Renal pelvis (tissue), 12 donors: ENCODE measurements at places on chromosomes 1 and 21. TPM values are rescaled to one million over a fixed set of nuclear protein-coding genes. Genes with fewer than 3 reads are reported as not detected.

The LPAR3 gene
- polyA plus RNA-seq = 2.4 TPM

The CRP gene
- not detected for polyA plus RNA-seq

DNA sequence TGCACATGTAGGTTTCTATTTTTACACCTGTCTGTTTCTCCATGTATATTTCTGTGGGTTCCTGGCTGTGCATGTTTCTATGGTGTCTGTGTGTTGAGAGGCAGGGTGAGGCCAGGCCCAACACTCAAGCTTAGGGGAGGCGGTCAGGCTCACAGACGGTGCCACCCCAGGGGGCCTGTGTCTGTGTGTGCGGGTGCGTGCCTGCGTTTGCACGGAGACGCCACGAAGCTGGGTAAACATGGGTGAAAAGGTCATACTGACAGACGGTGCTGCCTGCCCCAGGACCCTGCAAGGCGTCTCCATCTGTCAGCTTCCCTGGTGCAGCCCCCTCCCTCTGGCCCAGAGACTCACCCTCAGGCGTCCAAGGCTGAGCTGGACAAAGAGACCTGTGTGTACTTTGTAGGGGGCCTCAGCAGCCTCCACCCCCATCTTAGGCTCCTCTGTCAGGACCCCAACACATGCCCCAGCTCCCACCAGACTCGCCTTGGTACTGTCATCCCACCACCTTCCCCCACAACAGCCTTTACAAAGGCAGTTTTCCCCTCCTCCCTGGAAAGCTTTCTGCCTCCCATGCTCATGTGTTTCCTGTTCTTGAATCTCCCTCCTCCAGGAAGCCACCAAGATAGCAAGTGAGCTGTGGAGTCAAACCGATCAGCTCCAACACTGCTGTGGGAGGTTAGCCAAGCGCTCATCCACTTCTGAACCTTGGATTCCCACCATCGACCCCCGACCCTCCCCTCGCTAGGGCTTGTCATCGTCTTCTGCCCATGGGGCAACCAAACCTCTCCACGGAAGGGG is 34.1 kb downstream of the PTPRF start:
- no peak for DNase-seq

GRCh38 chr1:21891621-21892479 is 45.3 kb downstream of the HSPG2 start:
- DNase-seq = no peak

DNA sequence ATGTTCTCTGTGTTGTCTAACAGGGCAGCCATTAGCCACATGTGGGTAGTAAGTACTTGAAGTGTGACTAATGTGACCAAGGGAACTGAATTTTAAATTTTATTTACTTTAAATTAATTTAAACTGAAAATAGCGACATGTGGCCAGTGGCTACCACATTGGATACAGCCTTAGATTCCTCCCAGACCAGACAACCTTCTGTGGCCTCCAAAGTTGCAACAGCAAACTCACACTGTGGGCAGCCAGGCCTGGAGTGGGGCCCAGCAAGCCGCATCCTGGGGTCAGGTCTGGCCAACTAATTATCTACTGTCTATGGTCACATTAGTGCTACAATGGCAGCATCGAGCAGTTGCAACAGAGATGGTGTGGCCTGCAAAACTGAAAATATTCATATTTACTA is 11.7 kb downstream of the EIF2D start:
- no peak for DNase-seq

DNA sequence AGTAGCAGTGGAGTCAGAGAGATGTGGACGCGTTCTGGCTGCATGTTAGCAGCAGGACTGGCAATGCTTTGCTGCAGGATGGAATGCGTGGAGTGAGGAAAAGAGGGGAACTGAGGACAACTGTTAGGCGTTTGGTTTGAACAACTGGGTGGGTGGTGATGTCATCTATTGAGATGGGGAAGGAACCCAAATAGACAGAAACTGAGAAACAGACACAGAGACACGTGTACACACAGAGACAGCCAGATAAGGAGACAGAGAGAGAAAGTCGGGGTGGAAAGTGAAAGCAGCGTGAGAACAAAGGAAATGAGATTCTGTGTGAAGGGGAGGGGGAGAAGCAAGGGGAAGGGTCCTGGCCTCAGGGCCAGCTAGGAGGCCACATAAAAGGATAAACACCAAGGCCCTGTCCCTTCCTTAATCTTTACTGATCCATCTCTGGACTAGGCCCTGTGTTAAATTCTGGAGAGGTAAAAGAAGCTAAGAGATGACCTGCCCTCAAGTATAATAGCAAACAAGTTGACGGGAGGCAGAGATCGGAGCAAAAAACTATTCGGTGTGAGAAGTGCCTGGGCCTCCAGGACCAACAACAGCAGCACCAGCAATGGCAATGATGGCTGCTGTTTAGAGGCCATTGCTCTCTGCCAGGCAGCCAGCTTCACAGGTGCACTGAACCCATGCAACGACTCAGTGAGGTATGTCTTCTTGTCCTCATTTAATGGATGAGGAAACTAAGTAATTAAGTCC is 31.6 kb downstream of the VWA5B1 start:
- DNase-seq = no peak

The CTXND2 gene
- 0.27 TPM for polyA plus RNA-seq

DNA sequence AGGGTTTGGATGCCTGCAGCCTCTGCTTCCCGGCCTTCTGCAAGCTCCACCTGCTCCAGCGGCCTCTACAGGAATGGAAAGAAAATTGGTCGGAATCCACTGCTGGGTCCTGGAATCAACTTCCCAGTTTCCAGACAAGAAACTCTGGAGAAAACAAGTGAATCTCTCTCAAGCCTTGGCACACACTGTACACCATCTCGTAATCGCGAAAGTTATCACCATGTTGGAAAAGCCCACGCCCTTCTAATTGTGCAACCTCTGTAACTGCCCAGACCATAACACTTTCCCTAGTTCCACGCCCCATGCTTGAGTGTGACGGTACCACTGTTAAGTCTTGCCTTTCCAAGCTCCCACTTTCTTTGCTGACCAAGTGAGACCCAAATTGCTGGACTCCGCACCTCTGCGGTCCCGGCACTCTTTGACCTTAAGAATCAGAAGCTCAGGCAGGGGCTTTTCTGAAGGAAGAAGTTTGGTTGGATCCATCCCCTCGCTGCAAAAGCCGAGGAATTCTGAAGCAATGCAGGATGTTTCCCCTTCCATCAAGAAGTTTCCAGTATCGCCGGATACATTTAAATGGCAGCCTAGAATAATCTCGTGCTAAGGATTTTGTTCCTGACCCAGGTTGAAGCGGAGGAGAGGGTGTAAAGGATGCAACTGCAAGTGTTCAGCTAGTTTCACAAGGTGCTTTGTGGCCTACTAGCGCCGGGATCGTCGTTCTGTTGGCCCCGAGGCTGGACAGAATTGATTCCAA is 6.2 kb downstream of the NR5A2 start:
- DNase-seq = no peak

DNA sequence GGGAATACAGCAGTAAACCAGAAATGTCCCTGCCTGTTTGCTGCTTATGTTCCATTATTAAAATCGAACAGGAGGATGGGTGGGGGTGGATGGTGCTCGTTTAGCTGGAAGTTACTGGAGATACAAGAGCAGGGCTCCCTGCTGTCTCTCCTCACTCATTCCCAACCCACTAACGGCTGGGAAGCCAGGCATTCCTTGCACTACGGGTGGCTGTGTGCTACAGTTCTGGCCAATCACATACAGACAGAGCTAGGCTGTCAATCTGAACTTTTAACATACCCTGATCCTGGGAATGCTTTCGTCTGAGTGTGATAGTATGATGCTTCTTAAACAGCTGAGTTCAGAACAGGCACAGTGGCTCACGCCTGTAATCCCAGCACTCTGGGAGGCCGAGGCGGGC is 7.0 kb downstream of the SIPA1L2 start:
- DNase-seq = no peak

- no peak for DNase-seq
Observed at GRCh38 chr21:37118187-37118826, 45.3 kb downstream of the TTC3 start.

GRCh38 chr1:230215031-230215430 is 148.0 kb downstream of the GALNT2 start:
- DNase-seq = no peak

DNA sequence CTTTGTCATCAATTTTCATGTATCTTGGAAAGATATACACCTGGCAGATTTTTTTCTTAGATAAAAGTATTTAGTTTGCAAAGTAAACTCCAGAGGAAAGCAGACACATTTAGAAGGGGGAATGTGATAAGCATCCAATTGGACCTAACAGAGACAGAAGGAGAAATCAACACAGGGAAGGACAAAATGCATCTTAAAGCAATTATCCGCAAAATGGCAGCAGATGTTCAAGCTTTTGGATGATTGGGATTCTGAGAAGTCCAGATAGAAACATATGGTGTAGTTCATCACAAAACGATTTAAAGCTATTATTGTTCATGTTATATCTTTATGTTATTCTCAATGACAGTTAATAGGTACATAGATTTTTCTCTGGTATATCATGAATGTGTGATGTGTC is 1153.1 kb upstream of the B3GALT2 start:
- no peak for DNase-seq

GRCh38 chr1:85707267-85707989 is 805 bp downstream of the ZNHIT6 start:
- no peak for DNase-seq

- DNase-seq = no peak
Observed at GRCh38 chr1:41357451-41358101, 3.7 kb upstream of the FOXO6 start.

DNA sequence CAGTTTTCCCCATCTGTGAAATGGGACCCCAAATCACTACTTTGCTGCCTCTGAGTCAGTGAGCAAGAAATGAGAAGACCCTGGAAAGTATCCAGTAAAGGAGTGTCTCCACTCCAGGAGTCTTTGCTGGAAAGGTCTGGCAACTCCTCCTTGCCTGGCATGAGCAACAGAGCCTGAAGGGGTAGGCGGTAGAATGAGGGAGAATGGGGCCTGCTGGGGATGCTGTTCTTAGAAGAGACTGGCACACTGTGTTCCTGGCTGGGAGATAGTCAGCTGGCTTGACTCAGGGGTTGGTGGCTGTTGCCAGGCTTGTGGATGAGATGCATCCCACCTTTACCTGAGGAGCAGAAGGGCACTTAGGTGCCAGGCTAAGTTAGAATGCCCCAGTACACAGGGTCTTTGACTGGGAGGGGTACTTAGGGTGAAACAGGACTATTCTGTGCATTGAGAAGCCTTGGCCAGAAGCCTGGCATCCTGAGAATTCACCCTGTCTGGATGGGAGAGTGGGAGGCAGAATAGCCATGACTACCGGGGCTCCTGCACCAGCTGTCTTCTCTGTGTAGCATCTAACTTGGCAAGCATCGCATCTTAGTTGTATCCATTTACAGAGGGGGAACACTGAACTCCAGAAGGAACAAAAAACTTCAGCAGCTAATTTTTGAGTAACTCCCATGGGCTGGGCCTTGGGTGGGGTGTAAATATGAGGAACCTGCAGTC is 2.5 kb downstream of the MFSD2A start:
- no peak for DNase-seq

GRCh38 chr1:202848191-202848542 is 37.4 kb downstream of the PCAT6 start:
- DNase-seq = no peak

- DNase-seq = no peak
Observed at GRCh38 chr1:188778578-188778977, 1699.1 kb downstream of the BRINP3 start.

- no peak for DNase-seq
Observed at GRCh38 chr21:45448810-45449657, 44.1 kb downstream of the COL18A1 start.

GRCh38 chr1:79043506-79043905 is 37.0 kb upstream of the ADGRL4 start:
- no peak for DNase-seq

GRCh38 chr1:39047374-39048229 is 21.5 kb downstream of the NDUFS5 start:
- no peak for DNase-seq

GRCh38 chr1:43491061-43491460 is 37.3 kb upstream of the HYI start:
- DNase-seq = no peak

- no peak for DNase-seq
Observed at GRCh38 chr1:61844006-61844405, 101.7 kb downstream of the PATJ start.

The IKBKE gene
- 6.6 TPM for polyA plus RNA-seq

The IGSF5 gene
- polyA plus RNA-seq = 0.98 TPM

DNA sequence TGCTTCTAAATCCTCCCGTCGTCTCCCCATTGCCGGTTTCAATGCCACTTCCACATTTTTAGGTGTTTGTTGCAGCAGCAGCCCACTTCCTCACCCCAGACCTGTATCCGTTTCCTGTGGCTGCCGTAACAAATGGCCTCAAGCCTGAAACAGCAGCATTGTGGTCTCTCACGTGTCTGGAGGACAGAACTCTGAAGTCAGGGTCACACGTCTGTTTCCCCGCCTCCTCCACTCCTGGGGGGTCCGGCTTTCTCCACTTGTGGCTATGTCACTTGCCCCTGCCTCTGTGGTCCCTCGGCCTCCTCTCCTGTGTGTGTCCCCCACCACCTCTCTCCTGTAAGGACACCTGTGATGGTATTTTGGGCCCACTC is 21.8 kb downstream of the TRPM2 start:
- DNase-seq = no peak

- DNase-seq = no peak
Observed at GRCh38 chr21:26055010-26055409, 115.6 kb downstream of the APP start.

The FCRL2 gene
- not detected for polyA plus RNA-seq

The CRB1 gene
- polyA plus RNA-seq = 2.0 TPM

DNA sequence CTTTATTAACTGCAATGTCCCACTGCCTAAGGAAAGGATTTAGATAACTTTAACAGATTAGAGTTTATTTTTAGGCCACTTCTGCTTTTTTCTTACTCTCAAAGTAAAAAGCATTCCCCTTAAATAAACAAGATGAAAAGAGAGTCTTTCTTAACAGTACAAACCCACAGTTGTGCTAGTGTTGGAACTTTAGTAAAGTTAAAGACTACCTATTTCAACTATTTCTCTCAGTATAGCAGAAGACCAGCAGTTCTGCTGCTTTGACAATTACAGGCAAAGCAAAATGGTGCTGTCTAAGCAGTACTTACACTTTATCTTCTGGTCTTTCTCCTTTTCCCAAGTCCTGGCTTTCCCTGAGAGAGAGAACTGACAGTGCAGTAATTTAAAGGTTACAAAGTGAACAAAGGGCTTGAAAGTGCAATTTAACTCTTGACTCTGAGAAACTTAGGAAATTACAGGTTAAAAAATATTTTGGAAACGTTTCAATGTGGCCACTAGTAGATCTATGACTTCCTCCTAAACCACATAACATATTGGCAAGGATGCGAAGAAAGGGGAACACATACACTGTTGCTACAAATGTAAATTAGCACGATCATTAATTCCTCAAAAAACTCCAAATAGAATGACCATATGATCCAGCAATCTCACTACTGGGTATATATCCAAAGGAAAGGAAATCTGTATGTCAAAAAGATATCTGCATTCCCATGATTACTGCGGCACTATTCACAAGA is 135.4 kb upstream of the POGK start:
- DNase-seq = no peak

The CFHR1 gene
- polyA plus RNA-seq = 0.29 TPM

DNA sequence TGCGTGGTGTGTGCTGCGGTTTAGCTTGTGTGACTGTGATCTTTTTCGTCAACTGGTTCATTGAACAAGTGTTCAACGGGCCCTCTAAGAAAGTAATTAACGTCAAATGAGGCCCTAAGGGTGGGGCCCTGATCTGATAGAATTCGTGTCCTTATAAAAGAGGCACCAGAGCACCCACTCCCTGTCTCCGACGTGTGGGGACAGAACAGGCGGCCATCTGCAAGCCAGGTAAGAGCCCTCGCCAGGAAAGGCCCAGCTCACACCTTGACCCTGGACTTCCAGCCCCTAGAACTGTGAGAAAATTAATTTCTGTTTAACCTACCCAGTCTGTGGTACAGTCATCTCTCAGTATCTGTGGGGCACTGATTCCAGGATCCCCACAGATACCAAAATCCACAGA is 20.4 kb upstream of the SAMD11 start:
- no peak for DNase-seq

GRCh38 chr1:38733761-38734160 is 125.8 kb downstream of the RRAGC start:
- no peak for DNase-seq
